T-helper 2 cell (primary cell): ENCODE measurements at places on chromosomes 3 and 15.
A peak's percentile ranks its signal among the peaks of the same experiment; 100 is the strongest.

GRCh38 chr3:159732172-159733111, 256.2 kb upstream of the IL12A start:
- DNase-seq, result no peak

- DNase-seq, result peak; percentile 63
These were observed 27.3 kb downstream of the STARD5 start for GRCh38 chr15:81296673-81297072.

GRCh38 chr3:64548200-64548889, 139.5 kb downstream of the ADAMTS9 start:
- no peak for DNase-seq

DNA sequence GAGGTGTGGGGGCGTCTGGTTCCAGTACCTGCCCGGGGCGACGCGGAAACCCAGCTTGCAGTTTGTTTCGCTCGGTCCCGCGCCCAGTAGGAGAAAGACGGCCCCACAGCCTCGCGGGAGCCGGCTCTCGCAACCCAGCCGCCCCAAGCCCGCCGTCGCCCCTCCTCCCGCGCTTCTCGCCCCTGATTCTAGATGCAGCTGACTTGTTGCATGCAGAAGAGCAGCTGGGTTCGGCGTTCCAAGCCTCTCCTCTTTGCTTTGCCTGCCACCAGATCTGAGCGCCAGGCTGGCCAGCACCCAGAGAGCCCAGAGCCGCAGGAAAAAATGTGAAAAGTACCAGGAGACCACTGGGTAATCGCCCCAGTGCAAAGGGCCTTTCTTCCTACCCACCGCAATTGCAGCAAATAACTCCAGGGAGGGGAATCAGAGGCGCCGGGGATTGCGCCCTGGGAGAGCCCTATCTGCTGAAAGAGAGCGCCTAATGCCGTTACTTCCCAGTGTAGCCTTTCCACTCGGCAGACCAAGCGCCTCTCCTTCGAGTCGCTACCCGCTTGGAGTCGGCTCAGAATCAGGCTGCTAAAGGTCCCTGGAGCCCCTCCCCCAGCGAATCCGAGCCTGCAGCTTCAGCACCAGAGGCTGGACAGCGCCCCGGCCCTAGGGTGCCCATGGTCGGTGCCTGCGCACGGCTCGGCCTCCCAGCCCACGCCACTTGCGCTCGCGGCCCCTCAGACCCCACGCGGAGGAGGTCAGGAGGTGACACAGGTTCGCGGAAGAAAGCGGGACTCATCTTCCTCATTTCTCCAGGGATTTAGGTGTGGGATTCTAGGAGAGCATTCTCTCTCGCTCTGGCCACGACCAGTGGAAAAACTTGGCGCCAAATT, 15.7 kb upstream of the AEN start:
- no peak for DNase-seq

- no peak for DNase-seq
These were observed 20.7 kb upstream of the HEG1 start for GRCh38 chr3:125076464-125076863.

- no peak for DNase-seq
These were observed 200.7 kb downstream of the NAALADL2 start for GRCh38 chr3:175059788-175060187.

GRCh38 chr3:76525726-76526125, 514.2 kb upstream of the ROBO2 start:
- DNase-seq, result no peak

- no peak for DNase-seq
These were observed 3.2 kb downstream of the GPR171 start for GRCh38 chr3:151199554-151200438.

DNA sequence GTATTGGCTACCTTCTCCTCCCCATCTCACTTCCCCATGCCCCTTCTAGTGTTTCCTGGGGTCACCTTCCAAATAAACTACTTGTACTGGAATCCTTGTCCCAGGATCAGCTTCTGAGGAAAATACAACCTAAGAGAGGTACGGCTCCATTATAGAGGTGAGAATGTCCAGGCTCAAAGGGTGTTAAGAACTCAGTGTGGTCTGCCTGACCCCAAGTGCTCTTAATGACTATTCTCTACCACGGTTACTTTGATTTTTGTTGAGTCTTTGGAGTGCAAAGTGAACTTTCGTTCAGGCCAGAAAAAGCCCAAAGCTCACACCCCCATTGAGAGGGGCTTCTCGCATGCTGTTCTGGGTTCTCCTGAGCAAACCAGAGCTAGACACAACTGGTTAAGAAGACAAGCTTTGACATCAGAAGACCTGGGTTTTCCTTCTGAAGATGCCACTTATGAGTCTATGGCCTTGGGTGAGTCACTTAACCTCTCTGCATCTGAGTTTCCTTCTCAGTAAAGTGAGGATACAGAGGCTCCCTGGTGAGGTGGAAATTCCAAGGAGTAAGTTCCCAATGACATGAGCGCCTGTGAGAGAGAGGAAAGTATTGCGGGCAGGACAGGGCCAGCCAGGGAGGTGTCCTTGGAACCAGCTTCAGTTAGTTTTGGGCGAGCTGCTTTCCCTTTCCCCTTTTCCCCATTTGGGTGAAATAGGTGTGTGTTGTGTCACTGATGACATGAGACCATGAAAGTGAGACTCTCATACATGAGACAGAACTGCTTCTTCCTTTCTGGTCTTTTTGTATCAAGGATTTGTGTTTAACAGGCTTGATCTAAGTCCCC, 475.0 kb upstream of the PROK2 start:
- DNase-seq, result no peak

DNA sequence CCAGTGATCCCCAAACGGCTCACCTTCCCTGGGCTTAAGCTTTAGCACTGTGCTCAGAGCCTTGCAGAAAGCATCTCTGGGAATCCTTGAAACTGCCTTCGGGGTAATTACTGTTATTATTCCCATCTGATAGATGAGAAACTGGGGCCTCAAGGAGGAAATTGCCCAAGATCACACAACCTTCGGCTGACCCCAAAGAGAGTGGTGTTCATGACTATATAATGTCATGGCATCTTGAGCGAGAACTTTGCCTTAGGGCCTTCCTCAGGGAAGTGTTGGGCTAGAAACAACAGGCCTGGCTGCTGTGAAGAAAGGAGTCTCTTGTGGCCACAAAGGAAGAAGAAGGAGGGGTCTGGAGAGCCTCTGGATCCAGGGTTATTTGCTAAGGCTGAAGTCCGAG, 388.7 kb upstream of the CFAP20DC start:
- no peak for DNase-seq

DNA sequence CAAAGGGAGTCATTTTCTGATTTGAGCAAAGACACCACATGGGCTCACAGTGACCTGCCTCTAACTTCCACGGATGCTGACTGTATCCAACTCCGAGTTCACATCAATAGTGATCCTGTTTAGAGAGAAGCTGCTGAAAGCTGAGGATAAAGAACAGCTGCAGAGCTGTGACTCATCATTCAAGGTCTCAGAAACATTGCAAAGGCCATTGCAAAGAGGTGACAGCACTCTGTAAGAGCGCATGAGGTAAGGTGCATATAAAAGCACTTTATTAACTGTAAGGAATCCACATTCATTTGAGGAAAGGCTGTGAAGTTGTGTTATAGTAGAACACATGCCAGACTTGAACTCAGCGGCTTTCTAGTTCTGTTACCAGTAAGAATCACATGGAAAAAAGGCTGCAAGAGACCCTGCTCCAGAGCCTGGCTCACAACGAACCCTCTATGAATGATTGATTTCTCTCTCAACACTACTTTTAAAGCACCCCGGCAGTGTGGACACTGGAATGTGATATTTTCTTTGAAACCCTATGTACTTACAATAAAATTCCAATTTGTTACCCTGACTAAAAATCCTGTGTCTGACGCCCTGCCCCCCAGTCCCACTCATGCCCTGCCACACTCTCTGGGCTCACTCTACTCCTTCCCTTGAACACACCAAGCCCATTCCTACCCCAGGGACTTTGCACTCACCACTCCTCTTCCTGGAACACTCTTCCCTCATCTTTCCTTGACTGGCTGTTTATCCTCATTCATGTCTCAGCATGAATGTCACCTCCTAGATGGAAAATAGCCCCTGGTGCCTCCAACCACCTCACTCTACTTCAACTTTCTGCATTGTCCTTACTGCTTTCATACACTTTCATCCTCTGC, 111.2 kb downstream of the LSM3 start:
- DNase-seq, result no peak

- DNase-seq, result no peak
These were observed 29.7 kb downstream of the WHAMM start for GRCh38 chr15:82839136-82839535.

DNA sequence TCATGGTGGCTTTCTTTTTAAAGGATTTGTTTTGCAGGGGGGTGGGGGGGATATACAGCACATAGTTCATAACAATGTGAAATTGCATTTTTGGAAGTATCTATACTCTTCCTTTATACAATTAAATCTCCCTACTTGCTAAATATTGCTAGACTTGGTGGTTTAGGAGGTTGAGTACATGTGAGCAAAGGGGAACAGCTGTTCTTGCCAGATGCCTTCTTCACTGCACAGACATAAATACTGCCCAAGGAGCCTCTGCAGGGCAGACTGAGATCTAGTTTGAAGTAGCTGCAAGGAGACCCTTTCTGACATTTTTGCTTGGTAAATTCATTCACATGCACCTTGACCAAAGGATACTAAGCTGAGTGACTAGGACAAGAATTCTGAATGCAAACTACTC, 228.6 kb upstream of the IL12A start:
- no peak for DNase-seq

DNA sequence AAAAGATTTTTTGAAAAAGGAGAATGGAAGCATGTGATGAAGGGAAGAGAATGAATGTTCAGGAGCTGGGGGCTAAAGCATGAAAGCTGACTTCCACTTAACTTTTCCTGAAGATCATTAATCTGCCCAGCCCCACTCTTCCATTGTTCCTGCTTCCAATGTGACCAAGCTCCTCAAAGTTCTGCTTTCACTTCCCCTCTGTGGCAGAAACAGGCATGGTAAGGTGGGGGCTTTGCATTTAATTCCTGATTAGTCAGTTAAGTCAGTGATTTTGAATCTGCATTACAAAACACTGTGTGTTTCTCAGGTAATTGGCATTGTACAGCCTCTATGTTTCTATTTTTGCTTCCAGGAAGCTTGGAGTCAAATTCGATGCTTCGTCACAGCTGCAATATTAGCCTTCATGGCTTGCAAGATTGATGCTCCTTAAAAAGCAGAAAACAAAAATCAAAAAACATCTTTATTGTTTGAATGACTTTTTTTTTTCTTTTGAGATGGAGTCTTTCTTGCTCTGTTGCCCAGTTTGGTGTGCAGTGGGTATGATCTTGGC, 7.3 kb upstream of the TM6SF1 start:
- DNase-seq, result no peak

DNA sequence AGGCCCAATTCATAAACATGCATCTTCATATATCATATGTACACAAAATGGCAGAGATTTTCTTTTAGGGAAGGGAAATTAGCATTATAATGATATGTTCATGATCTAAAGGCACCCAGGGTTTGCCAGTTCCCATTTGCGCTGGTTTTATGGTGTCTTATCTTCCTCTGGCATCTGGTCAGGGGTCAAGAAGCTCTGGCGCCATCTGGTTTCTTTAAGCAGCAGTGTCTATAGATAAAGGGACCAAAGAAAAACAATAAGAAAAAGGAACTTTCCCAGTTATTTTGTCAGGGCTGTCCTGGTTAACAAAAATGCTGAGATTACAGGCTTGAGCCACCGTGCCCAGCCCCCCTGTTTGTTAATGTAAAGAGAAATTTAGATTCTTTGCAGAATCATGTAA, 3.3 kb upstream of the DCP1A start:
- peak; percentile 63 for DNase-seq

DNA sequence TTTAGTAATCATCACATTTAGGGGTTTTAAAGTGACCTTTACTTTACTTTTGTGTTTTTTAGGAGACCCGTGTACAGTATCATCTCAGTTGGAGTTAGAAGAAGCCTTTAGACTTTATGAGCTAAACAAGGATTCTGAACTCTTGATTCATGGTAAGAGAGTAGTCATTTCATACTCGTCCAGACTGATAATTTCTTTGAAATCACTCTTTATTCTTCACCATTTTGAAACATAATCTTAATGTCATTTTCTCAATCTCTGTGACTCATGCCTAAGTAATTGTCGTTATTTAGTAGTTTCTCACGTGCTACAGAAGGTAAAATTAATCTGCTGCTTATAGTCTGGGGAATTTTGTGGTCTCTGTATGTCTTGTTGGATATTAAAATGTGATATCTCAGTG, 37.7 kb downstream of the PRKCI start:
- no peak for DNase-seq

DNA sequence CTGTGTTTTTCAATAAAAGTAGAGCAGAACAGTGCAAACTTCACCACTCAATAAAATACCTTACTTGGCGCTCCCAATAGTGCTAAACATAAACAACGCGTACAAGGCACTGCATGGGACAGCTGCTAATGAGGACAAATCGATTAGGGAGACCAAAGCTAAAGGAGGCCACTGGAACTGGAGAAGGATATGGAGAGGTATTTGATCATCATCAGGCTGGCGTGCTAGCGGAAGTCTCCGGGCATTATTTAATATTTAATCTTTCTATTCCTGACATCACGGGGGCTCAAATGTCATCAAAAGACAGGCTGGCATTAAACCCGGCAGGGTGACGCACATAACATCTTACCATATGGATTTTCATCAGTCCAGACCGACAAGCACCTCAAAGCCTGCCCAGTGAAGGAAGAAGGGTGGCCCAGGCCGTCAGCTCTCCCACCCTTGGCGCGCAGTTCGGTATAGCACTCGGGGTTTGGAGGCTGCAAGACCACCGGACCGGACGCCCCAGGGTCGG, 604 bp downstream of the CCPG1 start:
- no peak for DNase-seq

- DNase-seq, result no peak
These were observed 41.2 kb downstream of the ARRDC4 start for GRCh38 chr15:98001663-98002194.

GRCh38 chr3:136068708-136069107, 103.2 kb downstream of the PPP2R3A start:
- no peak for DNase-seq

DNA sequence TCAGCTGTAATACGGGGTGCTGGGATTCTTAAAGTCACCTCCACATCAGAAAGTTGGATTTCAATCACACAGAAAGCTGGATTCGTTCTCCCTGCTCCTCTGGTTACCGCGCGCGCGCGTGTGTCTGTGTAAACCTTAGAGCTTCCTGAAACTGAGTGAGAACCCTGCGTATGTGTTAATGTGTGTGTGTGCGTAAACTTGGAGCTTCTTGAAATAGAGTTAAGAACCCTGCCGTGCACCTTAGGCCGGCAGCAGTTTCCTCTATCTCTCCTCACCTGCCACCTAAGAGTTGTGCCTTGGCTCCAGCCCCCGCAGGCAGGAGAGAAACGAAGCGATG, 531 bp downstream of the LZTFL1 start:
- DNase-seq, result no peak
